ENCODE measurements at places on chromosomes 1 and 21. TPM values are rescaled to one million over a fixed set of nuclear protein-coding genes. Genes with fewer than 3 reads are reported as not detected.

OLIG2 gene
- not detected for total RNA-seq

KTI12 gene
- total RNA-seq: 9.1 TPM

PARS2 gene
- 7.4 TPM for total RNA-seq

NHLH1 gene
- not detected for total RNA-seq

C1orf74 gene
- total RNA-seq: 1.1 TPM

DMRTA2 gene
- total RNA-seq: not detected

GPR153 gene
- total RNA-seq: 7.9 TPM

SLC44A3 gene
- 0.36 TPM for total RNA-seq

AADACL4 gene
- not detected for total RNA-seq

LHX8 gene
- not detected for total RNA-seq

FNBP1L gene
- total RNA-seq: 19.3 TPM

SPRR1A gene
- not detected for total RNA-seq

CCDC27 gene
- not detected for total RNA-seq

SPRR4 gene
- total RNA-seq: not detected

ANKRD35 gene
- total RNA-seq: 1.1 TPM

CFHR1 gene
- total RNA-seq: 0.81 TPM

SPATA1 gene
- total RNA-seq: not detected

CELA2B gene
- not detected for total RNA-seq

Measured in cardiac atrium fibroblast (primary cell).